ENCODE measurements at places on chromosomes 1 and 21. TPM values are rescaled to one million over a fixed set of nuclear protein-coding genes. Genes with fewer than 3 reads are reported as not detected.

The CACNA1S gene
- under 0.01 TPM for total RNA-seq

The MX2 gene
- 0.62 TPM for total RNA-seq

DNA sequence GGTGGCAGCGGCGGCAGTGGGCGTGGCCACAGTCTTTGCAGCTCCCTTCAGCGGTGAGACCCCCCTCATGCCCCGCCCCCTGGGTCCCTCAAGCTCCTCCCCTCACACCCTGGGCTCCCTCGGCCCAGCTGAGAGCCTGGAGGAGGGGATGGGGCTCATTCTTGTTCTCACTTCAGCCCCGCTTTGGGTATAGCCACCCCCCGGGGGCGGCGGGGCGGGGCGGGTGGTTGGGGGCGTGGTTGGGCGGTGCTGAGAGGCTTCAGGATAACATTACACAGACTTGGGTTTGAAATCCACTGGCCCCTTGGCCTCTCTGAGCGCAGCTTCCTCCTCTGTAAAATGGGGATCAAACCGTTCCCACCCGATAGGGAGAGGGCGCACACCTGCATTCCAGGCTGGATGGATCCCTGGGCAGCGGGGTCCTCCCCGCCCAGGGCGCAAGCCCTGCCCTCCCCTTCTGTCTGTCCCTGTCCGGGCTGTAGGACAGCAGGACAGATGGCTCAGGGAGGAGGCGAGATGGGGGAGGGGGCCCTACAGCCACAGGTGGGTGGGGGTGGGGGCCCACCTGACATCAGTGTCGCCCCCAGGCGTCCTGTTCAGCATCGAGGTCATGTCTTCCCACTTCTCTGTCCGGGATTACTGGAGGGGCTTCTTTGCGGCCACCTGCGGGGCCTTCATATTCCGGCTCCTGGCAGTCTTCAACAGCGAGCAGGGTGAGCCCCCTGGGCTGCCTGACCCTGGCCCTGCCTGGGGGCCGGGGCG, 5.1 kb downstream of the CLCNKA start:
- no peak for DNase-seq

DNA sequence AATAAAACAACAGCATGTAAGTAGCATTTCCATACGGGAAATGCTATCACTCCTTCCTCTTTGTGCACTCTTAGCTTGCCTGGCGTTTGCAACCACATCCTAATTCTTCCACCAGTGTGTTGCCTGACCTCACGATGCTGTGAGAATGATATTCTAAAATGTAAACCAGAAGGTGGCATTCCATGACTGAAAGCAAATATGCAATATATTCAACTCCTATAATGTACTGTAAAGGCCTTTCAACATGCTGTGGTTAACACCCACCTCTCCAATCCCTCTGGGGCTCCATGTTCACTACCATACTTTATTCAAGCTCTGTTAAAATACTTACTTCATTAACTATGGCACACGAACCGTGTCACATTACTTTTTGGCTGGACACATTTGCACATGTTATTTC, 420.6 kb upstream of the DEPDC1 start:
- no peak for DNase-seq

DNA sequence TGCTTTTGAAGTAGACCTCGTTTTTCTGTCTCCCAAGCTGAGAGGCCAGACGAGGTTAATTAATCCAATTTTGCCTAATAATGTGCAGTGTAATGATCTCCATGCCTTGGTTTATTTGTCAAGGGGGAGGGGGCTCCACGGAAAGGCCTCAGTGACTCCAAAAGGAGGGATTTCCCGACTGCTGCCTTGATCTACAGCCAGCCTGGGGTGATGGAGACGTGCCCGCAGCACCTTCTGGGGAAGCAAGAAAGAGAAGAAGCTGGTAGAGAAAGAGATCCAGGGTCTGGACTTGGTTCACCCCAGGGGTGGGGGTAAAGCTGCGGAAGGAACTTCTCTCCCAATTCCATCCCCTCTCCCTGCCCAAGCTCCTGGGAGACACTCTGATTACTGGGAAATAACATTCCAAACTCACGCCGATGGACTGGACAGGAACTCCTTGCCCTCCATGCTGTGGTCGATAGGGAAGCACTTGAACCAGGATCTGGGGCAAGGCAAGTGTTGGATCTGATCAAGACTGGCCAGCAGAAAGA, 44.1 kb upstream of the SIM2 start:
- DNase-seq = no peak

DNA sequence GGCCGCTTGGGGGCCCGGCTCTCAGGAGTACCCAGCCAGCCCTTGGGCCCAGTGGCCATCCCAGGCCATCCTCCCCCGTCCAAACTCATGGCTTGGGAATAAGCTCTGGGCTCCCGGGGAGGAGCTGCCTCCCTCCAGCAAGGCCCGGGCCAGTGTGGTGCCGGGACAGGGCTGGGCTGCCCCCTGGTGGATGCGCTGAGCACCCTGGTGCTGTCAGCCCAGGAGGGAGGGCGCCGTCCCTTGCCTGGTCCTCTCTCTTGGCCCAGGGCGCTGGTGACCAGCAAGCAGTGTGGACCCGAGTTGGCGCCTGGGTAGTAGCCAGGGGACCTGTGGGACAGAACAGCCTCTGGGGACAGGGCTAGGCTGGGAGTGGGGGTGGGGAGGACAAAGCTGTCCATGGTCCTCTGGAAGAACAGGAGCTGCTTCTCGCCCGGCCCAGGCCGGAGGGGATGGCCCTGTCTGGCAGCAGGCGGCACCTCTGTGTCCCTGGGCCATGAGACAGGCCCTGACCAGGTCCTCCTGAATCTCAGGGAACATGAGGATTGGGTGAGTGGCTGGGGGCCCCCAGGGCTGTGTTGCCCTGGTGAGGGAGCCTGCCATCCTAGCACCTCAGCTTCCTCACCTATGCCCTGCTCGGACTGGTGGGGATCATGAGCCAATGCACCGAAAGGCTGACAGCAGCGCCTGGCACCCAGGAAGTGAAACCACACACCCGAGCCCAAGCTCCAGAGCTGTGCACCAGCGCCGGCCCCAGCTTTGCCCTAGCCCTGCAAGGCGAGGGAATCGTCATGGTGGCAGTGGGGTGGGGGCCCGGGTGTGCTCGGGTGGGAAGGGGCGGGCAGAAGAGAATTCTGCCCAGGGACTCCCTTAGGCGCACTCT, 9.4 kb downstream of the MORN1 start:
- DNase-seq = peak; percentile 38

DNA sequence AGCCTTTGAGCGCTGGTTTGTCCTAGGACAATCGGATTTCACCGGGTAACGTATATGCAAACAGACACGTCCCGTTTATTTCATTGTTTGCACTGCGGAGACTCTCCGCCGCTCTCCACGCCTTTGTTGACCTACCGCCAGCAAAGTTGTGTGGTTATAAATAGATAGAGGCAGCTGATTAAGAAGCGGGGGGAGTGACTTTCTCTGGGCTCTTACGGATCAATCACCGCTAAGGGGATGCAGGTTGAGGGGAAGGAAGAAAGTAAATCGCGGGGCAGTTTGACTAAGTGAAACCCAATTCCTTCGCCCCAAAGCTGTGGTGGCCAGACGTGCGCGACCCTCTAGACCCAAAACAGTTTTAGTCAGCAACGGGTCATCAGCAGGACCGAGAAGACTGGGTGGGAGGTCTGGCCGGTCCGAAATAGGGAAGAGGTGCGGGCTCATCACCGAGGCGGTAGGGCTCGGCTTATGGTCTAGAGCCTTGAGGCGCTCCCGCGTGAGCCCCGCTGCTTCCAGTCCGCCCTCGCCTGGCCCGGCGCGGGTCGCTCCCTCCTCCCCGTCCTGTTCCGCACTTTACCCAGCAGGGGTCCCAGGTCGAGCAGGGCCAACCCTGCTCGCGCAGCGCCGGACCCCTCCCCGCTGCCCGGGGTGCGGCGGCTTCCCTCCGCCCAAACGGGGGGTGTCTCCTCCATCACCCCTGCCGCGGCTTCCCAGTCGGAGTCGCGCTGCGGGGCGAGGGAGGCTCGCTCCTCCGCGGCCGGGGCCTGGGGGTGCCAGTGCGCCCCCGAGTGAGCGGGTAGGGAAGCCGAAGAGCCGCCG, 120.8 kb upstream of the RRP15 start:
- no peak for DNase-seq

All from occipital lobe (tissue), 3 donors.